Activated T-helper 1 cell treated with anti-CD3 and anti-CD28 coated beads, Interleukin-2, amount 50 U/mL, for 16 hours (primary cell): ENCODE measurements at places on chromosomes 12 and 14.

DNA sequence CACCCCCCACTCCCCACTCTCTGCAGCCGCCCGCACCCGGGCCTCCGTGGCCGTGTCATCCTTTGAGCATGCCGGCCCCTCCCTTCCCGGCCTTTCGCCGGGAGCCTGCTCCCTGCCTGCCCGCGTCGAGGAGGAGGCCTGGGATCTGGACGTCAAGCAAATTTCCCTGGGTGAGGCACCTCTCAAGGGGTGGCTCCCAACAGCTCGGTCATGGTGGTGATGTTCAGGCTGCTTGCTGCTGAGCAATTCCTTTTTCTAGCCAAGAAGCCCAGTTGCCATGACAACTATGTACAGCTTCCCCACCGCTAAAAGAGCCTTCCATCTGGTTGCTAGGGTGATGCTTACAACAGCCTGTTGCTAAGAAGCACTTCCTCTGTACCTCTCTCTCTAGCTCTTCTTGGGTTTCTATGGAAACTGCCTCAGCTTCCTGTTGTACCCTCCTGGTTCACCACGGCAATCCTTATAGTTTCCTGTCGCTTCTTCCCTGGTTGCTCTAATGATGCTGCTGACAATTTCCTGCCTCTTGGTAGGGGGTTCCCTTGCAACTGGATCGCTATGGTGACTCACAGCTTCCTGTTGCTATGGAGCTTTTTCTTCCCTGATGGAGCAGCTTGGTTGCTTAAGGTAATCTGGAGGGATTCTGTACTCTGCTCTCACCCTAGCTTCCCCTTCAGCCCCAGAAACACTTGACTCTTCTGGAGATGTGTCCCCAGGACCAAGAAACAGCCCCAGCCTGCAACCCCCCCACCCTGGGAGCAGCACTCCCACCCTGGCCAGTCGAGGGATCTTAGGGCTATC is 11.0 kb downstream of the ZNF219 start:
- DNase-seq: no peak

DNA sequence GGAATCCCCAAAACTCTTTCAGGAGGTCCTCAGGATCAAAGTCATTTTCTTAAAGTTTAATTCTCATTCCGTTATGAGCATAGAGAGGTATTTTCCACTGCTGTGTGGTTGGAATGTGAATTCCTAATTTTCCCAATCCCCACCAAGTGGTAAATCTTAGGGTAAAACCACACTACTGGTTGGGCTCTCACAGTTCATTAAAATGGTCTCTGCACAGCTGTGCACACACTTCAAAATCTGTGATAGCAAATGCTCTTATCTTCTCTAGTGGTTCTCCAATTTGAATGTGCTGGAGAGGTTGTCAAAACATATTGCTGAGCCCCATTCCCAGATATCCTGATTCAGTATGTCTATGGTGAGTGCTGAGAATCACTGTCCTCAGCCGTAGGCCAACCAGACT is 189.1 kb downstream of the BMP4 start:
- no peak for DNase-seq

DNA sequence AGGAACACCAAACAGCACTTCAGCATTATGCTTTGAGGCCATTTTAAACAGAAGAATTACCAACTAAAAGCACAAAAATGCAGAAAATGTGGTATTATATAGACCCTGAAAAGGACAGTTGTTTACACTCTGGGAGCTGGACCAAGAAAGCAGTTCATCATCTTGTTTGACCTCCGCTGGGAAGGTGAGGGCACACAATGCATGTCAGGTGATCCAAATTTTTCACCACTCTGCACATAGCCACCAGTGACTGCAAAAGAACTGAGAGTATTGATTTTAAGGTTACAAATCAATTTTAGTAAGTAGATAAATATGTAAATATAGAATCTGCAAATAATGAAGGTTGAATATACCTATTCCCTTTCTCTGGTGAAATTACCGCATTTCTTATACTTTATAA is 119.6 kb downstream of the SLC16A7 start:
- DNase-seq: no peak

DNA sequence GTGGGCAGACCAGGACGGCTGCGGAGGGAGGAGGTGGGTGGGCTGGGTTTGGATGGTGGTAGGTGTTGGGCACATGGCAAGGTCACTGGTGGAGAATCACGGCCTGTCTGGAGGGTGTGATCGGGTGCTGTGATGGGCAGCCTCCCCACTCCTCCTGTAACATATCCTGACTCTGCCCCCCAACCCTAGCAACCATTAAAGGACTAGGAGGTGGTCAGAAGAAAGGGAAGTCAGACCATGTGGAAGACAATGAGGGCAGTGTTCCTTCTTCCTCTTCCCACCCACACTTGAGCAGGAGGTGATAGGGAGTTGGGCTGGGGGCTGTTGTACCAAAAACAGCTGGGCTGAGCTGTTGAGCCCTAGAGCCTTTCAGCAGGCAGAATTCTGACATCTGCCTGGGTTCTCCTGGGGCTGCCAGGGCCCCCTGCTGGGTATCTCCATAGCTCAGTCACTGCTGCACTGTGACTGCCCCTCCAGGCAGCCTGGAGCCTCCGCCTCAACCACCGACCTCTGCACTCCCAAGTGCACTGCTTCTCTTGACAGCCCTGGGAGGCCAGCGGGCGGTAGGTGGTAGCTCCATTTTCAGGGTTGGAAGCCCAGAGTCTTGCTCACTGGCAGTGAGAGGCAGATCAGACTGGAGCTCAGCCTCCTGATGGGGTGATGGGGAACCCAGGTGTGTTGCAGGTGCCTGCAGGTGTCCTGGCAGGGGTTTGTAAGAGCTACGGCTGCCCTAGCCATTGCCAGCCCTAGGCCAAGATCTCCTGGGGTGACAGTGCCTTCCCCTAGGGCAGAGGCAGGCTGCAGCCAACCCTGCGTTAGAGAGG is 15.4 kb downstream of the VASH1 start:
- DNase-seq: no peak

DNA sequence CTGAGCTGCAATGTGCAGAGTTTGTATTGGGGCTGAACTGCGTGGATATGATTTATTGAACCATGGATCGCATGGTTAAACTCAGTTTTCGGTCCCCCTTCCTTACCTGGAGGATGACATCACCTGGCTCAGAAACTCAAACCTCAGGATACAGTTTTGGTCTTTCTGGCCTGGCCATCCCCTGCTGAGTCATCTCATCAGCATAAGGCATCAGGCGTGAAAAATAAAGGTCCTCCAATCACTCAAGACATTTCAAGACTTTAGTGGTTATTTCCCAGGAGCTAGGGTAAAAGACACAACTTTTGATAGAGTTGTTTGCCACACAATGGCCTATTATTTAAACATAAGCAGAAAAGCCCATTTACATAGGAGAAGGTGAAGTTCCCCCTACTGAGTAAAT is 631.1 kb upstream of the TMEM132C start:
- no peak for DNase-seq
